ENCODE measurements at places on chromosomes 2 and 18. TPM values are rescaled to one million over a fixed set of nuclear protein-coding genes. Genes with fewer than 3 reads are reported as not detected.

DNA sequence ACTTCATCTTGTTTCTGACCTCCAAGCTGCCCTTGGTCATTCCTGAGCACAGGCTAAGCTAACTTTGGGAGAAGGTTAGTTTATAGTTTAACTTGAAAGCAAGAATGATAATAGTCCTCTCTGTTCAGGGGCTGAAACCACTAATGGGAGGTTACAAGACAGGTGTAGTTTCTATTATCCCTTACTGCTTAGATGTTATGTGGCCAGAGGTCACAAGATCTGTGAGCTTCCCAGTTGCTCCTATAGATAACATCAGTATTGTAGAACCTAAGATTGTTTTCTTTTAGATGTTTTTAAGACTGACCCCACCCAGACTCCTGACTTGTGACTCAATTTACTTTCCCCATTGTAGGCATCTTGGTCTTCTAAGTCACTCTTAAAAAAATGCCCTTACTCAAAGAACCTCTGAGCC is 94.8 kb upstream of the LPIN2 start:
- no peak for DNase-seq

IL18R1 gene
- total RNA-seq, result 1.5 TPM

GRCh38 chr2:97712693-97713295 is 582 bp upstream of the ZAP70 start:
- DNase-seq, result no peak

ZNF513 gene
- 9.5 TPM for total RNA-seq

SLC4A3 gene
- total RNA-seq, result 0.54 TPM

DNA sequence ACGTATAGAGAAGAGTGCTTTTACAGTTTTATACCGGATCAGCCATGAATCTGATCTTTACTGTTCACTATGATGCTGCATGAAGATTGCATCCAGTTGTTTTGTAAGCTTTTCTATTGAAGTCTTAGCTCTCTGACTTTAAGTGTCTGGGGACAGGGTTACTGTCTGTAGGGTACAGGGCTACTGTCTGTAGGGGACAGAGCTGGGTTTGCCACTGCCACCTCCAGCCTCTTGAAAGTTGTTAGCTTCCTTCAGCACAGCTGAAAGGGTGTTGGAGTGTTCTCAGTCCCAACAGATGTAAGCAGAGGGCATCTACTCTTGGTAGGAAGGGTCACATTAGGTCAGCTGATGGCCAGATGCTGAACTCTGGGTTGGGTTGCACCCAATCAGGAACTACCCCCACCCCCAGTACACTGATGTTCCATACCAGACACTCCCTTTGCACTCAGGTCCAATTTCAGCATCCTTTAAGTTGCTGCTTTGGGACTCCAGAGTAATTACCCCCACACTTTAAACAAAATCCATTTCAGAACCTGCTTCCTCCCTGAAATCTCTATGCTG is 58.0 kb downstream of the MYL12B start:
- no peak for DNase-seq

All from GM23248 (cell line).